ENCODE measurements at places on chromosomes 7 and 10. TPM values are rescaled to one million over a fixed set of nuclear protein-coding genes. Genes with fewer than 3 reads are reported as not detected.

Gene GPR158
- total RNA-seq = not detected

Gene TMEM139
- total RNA-seq = not detected

Gene DLG5
- 49.2 TPM for total RNA-seq

Gene MKX
- total RNA-seq = 99.7 TPM

Gene HOXA13
- total RNA-seq = 12.0 TPM

Gene MINDY3
- total RNA-seq = 29.4 TPM

Gene PLXNA4
- 0.11 TPM for total RNA-seq

Gene SLC26A3
- total RNA-seq = not detected

Gene ATOH7
- not detected for total RNA-seq

Gene ADAM8
- total RNA-seq = 1.3 TPM

Gene ELOVL3
- 0.17 TPM for total RNA-seq

Gene GPR15LG
- not detected for total RNA-seq

Gene SRRM3
- total RNA-seq = not detected

Gene VPS37D
- total RNA-seq = 3.2 TPM

Gene NODAL
- not detected for total RNA-seq

Gene NPSR1
- not detected for total RNA-seq

Gene OR2A5
- total RNA-seq = not detected

Gene ANK3
- total RNA-seq = not detected

Gene CRYGN
- not detected for total RNA-seq
